Activated T-helper 17 cell treated with anti-CD3 and anti-CD28 coated beads, Interleukin-2, amount 50 U/mL, for 72 hours (primary cell): ENCODE measurements at places on chromosomes 11 and 22. TPM values are rescaled to one million over a fixed set of nuclear protein-coding genes. Genes with fewer than 3 reads are reported as not detected.

Gene TRPM5
- total RNA-seq, result not detected

Gene TMEM132A
- 0.29 TPM for total RNA-seq

Gene CHST1
- total RNA-seq, result not detected

Gene MUC15
- not detected for total RNA-seq

Gene CD3D
- total RNA-seq, result 313 TPM

Gene OR10A5
- not detected for total RNA-seq

Gene RAB3IL1
- not detected for total RNA-seq

Gene TRIM22
- 159 TPM for total RNA-seq

DNA sequence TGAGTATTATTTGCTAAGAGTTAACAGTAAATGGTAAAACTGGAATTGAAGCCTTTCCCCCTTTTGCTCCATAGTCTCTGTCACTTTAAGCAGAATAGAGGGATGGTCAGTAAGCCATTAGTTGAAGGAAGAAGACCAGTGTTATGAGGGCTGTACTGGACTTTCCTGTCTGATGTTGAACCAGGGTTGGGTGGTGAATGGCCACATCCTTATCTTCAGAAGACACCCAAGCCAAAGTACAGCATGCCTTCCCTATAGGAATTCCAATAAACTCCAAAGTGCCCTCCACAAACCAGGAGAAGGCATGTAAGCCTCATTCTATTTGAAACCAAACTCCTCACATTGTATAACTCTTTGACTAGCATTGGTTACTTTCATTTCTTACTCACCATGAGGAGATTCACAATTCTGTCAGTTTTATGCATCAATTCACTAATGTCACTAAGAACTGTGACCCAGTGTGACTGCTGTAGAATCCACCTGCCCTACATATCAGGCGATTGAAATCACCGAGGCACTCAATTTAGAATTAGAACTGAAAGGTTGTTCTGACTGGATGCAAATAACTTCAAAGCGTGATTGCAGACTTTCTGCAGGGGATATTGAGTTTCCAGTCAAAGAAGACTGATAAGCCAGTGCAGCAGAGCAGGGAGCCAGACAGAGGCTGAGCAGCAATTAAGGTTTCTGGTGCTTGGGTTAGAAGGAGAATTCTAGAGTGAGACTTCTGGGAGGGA is 107.1 kb upstream of the DDI1 start:
- no peak for ATAC-seq

DNA sequence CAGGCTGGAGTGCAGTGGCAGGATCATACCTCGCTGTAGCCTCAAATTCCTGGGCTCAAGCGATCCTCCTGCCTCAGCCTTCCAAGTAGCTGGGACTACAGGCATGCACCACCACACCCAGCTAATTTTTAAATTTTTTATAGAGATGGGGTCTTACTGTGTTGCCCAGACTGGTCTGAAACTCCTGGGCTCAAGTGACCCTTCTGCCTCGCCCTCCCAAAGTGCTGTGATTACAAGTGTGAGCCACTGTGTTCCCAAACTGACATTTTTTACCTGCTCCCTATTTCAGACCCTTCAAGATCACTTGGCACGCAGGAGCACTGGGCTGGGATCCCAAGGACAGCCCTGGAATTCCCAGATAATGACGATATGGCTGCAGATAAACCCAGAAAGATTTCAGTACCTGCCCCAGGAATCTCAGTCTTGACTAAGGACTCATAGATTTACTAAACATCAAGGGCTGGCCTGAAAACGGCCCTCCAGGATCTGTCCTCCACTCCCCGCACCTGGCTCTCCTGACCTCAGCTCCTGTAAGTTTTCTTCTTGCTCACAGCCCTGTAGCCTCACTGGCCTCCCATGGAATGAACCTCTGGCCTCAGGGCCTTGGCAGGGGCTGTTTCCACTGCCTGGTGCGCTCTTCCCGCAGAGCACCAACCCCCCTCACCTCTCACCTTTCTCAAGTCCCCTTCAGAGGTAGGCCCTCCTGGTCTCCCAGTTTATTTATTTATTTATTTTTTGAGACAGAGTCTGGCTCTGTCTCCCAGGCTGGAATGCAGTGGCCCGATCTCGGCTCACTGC is 3.6 kb upstream of the CSNK1E start:
- no peak for ATAC-seq

DNA sequence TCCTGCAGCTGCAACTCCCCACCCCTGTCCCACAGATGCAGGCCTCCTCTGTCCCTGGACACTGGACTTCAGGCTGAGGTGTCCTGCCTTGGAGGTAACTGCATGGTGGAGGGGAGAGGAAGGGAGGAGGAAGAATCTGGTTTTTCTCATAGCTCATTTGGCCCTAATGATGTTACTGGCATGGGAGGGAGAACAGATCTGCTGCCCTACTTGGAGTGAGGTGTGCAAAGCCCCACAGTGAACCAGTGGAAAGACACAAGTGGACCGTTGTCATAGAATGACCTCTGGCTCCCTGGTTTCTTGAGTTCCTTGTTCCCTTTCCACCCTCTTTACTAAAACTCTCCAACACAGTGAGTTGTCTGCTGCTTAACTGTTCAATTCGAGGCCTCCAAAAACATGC is 215.9 kb downstream of the BARX2 start:
- no peak for ATAC-seq

DNA sequence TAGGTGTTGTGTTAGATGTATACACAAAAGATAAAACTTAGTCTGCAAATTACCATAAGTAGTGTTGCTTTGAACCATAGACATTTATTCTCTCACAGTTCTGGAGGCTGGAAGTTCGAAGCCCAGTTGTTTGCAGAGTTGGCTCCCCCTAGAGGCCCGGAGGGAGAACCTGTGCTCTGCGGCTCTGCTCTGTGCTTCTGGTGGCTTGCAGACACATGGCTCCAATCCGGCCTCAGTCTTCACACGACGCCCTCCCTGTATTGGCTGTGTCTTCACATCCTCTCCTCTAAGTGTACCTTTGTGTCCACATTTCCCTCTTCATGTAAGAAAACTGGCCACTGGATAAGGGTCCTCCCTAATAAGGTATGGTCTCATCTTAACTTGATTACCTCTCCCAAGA is 128.4 kb downstream of the OPCML start:
- ATAC-seq, result no peak

GRCh38 chr22:26835929-26836528 is 178.6 kb downstream of the MIAT start:
- peak; percentile 52 for ATAC-seq

DNA sequence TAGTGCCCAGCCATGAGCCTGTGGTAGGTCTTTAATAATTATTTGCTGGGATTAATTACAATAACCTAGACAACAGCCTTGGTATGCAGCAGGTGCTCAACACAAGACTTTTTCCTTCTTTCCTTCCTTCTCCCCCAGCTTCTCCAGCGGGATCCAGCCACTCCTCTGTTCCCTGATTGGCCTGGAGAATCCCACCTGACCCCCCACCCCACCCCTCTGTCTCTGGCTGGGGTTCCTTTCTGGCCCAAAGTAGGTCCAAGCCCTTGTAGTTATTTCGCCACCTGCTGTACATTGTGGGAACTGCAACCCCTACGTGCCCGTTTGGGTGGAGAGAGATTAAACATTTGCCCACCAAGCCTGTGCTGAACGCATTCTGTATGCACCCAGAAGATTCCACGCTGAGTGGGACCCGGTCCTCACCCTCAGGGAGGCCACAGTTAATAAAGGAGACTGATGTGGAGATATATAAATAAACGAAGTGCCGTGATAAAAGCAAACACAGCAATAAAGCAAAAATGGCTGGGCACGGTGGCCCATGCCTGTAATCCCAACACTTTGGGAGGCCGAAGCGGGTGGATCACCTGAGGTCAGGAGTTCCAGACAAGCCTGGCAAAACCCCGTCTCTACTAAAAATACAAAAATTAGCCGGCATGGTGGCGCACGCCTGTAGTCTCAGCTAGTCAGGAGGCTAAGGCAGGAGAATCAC is 32.1 kb upstream of the DGKZ start:
- peak; percentile 74 for ATAC-seq

GRCh38 chr11:72589802-72590761 is 84.1 kb downstream of the PDE2A start:
- peak; percentile 32 for ATAC-seq

- ATAC-seq, result peak; percentile 56
Observed at GRCh38 chr11:129992161-129992944, 10.3 kb downstream of the PRDM10 start.

DNA sequence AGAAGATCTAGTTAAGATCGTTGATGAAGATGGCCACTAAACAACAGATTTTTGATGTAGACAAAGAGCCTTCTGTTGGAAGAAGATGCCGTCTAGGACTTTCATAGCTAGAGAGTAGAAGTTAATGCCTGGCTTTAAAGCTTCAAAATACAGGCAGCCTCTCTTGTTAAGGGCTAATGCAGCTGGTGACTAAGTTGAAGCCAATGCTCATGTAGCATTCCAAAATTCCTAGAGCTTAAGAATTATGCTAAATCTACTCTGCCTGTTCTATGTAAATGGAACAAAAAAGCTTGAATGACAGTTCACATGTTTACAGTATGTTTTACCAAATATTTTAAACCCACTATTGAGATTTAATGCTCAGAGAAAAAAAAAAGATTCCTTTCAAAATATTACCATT is 492.6 kb downstream of the CNTN5 start:
- ATAC-seq, result no peak

DNA sequence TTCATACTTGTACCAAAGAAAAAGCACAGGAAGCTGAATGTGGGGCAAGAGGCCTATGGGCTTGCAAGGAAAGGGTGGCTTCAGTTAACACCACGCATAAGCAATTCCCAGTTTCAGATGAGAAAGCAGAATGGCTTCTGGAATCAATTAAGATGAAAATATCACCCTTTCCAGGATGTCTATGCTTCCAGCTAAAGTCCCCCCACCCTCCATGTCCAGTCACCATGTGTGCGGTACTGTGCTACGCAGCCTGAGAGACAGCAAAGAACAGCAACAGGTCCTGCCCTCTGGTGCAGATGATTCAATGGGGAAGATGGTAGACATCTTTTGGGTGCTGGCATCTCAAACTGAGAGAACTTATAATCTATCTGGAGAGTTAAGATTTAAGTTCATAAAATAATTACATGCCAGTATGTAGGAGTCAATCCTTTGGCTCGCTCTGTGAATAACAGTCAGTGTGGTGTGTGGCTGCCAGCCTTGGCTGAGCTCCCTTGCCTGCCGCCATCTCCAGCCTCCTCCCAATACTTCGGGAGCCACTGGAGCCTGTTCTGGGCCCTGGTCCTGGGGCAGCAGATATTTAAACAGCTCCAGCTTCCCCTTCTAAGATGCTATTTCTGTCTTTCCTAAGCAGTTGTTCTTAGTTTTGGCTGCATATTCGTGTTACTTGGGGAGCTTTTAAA is 44.5 kb downstream of the ME3 start:
- no peak for ATAC-seq

GRCh38 chr22:28962042-28962554 is 78.7 kb downstream of the ZNRF3 start:
- no peak for ATAC-seq

GRCh38 chr22:22927196-22927887 is 39.7 kb downstream of the IGLL5 start:
- ATAC-seq, result no peak

DNA sequence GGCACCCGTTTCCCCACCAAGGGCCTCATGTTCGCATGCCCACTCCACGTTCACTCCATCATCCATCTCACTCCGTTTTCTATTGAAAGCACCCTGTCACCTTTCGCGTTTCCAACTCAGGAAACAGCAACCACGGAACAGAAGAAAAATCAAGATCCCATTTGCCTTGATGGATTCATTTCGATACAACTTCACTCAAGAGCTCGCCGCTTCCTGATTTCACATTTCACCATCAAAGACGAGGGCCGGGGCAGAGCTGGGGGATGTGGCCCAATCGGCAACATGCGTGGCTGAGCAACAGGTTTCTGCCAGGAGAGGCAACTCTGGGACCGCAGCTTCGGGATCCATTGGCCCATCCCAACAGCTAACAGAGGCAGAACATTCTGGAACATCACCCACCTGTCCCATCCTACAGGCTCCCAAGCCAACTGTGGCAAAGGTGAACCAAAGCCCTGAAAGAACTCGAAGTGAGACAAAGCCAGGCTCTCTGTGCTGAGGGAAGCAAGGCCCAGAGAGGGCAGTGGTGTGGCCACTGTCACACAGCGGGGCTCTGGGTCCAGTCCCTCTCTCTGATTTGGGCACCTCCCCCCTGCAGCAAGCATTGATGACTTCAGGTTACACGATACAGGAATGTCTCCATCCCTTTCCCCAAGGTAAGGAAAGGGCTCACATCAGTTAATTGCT is 36.2 kb upstream of the CD5 start:
- ATAC-seq, result peak; percentile 36

DNA sequence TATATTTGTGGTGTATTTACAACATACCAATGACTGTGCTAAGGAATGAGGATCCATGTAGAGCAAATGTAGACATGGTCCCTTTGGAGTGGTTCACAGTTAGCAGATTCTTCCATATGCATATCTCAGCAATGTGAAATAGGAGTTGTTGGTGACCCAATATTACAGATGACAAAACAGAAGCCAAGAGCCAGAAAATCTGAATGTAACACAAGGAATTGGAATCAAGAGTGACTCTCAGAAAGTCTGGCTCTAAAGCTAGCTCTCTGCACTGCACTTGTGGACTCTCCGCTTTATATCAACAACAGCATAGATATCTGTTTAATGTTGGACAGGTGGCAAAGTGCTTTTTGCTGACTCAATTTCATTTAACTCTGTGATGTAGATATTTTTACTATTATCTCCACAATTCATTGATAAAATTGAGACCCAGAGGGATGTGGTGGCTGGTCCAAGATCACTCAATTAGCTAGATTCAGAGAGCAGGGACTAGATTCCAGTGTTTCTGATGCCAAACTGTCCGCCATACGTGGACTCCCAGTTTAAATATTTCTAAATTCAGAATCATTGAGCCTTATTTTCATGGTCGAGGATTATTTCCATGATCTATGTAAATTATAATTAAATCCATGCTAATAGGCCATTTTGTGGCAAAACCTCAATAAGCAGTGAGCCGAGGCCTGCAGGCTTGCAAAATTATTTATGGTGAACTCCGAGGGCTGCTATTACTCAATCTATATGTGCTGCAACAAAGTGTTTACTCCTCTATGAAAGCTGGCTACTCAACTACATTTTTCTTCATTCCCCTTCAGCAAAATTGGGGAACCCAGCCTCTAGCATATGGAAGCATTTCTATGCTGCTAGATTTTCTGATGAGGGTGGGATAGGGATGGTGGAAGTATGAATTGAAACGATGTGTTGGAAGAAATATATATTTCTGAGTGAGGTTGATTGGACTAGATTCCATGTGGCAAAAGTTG is 21.1 kb upstream of the TENM4 start:
- no peak for ATAC-seq

DNA sequence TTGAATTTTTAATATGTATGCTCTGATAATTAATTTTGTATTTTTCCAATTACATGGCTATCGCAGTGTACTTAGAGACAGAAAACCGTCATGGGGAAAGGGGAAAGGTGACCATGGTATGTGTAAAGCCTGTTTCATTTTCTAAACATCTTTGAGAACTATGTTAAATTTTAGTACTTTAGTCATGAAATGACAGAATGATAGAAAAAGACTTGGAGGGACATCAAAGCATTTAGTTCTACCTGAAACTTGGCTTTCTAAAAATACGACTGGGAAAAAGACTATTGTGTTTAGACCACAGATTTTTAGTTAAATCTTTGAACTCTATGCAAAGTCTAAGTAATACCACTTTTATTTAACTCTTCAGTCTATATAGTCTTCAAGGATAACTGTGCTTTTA is 54.1 kb downstream of the MAML2 start:
- peak; percentile 49 for ATAC-seq
